Neural crest cell (in vitro differentiated cells): ENCODE measurements at places on chromosomes 5 and 9.
A peak's percentile ranks its signal among the peaks of the same experiment; 100 is the strongest.

- no peak for DNase-seq
These were observed 79.4 kb downstream of the PAM start for GRCh38 chr5:102834438-102834964.

DNA sequence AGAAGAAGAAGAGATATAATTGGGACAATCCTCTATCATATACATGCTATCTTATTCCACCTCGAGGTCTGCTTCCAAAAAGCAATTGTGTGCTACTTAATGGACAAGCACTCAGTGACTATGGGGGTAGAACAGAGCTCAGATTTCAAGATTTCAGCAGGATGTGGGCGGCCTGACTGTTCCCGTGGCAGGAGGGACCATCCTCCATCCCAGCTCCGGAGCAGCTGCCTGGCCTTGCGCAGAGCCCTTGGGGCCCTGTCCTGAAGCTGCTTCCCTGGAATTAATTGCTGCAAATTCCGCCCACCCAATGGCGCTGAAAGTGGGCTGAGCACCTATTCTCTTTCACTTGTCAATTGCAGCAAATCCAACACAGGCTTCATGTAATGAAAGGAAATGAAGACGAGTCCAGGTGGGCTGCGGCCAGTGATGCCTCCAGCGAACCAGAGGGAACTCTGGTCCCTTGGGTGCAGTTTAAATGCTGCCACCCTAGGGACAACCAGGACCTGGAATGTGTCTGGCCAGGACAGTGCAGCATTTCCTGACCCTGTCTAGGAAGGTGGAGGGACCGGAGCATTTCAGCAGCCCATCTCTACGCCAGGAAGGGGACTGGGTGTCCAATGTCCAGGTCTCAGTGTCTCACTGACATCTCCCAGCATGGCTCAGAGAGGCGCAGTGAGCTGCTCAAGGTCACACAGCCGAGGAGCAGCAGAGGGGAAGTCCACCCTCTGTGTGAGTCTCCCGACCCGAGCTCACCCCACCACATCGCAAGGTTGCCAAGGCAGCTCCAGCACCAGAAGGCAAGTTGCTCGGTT lies 50.5 kb upstream of the FCN1 start:
- no peak for DNase-seq

DNA sequence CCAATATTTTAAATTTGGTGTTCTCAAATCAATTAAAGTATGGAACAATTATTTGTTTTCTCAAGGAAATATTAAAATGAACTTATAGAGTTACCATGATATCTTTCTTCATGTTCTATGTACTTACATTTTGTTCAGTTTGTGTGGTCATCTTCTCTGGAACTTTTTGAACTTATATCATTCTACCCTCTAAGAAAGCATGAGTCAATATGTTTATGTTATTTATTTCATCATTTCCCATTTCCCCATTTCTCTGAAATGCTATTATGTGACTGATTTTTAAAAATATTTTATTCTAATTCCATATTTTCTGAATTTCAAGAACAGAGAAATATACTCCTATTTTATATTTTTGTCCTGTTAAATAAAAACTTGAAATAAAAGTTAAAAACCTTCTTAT lies 123.5 kb upstream of the ACOT12 start:
- DNase-seq, result no peak

- no peak for DNase-seq
These were observed 9.7 kb downstream of the ICE1 start for GRCh38 chr5:5432020-5432707.

- no peak for DNase-seq
These were observed 17.8 kb downstream of the SNX24 start for GRCh38 chr5:122863240-122863639.

- no peak for DNase-seq
These were observed 48.2 kb downstream of the OTP start for GRCh38 chr5:77590347-77590746.

- DNase-seq, result no peak
These were observed 23.0 kb downstream of the RNF145 start for GRCh38 chr5:159186319-159186718.

GRCh38 chr9:128892221-128892921 lies 10.4 kb downstream of the LRRC8A start:
- no peak for DNase-seq

- no peak for DNase-seq
These were observed 20.4 kb upstream of the UBLCP1 start for GRCh38 chr5:159242656-159243055.

DNA sequence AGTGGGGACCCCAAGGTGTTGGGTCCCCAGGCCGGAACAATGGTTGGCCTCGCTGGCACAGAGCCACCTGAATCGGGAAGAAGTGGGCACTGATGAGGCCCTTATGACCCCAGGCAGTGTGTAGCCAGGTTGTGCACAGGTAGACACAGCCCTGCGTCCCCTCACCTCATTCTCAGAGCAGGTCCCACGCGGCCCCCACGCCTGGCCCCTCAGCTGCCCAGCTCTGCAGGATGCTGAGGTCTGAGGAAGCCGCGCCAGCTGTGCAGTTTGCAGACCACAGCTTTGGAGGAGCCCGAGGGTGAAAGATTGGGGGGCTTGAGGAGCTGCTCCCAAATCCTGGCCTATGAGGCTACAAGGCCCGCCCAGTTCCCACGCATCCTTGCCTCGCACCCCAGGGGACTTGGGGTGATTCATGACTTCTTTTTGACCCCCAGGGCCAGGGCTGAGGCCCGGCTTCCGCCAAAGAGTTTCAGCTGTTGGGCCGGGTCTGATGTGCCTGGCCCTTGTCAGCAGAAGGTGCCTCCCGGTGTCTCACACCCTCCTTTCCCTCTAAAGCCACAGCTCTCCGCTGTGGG lies 87.8 kb upstream of the PHYKPL start:
- DNase-seq, result no peak

GRCh38 chr9:131272212-131272611 lies 4.1 kb downstream of the FAM78A start:
- DNase-seq, result no peak

GRCh38 chr5:172243302-172243701 lies 40.3 kb downstream of the UBTD2 start:
- no peak for DNase-seq

DNA sequence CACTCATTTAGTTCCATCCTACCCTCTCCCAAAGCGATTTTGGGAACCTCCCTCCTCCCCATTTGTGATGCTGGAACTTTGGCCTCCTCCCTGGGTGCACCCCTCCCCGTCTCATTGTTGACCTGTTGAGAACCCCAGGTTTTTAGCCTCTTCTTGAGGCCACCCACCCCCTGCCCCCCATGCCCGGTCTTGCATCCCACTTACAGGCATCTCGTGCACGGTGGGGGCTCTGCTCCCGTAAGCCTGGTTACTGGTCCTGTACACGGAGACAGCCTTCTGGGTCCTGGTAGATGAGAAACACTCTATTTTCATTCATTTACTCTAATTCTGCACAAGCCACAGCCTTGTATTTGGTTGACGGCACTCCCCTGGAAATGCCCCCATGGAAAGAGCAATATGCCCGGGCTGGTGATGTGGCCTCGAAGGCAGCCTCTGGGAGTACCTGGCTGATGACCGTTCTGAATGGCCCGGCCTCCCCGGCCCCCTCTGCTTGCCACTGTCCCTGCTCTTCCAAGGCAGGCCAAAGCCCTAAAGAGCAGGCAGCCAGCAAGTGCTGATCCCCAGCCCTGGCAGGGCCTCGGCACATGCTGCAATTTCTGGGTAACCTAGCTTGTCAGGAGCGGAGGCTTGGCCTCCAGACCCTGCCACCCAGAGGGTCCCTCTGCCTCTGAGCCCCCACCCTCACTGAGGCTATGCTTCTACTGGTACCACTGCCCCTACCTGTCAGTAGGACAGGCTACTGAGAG lies 1.9 kb upstream of the MRPS2 start:
- DNase-seq, result no peak

GRCh38 chr5:41408676-41409443 lies 101.5 kb downstream of the PLCXD3 start:
- no peak for DNase-seq

GRCh38 chr9:101458963-101459631 lies 23.5 kb upstream of the ALDOB start:
- peak; percentile 5 for DNase-seq

DNA sequence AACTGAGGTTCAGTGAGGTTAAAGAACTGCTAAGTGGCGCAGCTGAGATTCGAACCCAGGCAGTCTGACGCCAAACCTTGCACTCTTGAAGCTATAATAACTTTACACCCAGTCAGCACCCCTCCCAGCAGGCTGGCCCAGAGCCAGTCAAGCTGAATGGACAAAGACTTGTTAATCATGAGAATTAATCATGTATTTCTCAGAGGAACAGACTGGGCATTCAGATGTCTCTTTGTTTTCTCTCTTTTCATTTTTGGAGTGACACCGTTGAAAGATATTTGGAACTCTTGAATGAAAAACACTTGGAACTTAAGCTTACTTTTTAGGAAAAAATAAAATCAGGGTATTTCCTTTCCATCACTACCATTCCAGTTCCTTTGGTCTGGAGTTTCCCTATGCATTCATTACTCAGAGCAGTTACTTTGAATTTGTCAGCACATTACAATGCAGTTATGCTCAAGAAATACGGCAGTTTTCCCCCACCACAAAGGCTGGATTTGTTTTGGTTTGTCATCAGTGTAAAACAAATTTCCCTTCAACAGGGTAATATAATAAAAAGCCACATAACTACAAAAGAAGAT lies 22.6 kb upstream of the MAMDC2 start:
- no peak for DNase-seq

- no peak for DNase-seq
These were observed 31.2 kb upstream of the EXOC3 start for GRCh38 chr5:411728-412127.

- no peak for DNase-seq
These were observed 746 bp upstream of the NPM1 start for GRCh38 chr5:171386861-171387344.

GRCh38 chr5:7250611-7251010 lies 145.3 kb upstream of the ADCY2 start:
- DNase-seq, result no peak

- no peak for DNase-seq
These were observed 47.4 kb downstream of the ATPSCKMT start for GRCh38 chr5:10202089-10202910.

DNA sequence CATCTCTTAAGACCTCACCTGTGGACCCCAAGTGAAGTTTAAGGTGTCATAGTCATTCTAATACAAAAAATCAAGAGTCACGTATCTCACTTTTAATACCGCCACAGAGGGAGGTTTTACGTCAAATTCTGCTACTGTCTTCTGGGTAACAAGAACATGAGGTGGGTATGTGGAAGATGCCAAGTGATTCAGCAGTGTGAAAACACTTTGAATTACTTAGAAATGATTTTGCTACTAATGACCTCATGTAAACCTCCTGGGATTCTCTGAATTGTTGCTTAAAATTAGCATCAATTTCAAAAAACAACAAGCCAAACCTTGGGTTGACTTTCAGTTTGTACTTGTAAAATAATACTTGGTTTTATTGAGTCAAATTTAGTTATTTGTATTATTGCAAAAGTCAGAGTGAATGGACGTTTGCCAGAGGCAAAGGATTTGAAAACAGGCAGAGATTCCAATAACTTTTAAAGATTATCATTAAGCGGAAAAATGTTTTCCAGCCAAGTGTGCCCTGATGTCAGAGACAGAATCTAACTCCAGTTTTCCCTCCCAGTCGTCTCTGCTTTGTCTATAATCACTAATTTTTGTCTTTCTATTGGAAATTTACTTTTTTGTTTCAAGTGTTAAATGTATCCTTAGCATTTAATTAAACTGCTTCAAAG lies 8.8 kb downstream of the DMRT2 start:
- DNase-seq, result no peak

DNA sequence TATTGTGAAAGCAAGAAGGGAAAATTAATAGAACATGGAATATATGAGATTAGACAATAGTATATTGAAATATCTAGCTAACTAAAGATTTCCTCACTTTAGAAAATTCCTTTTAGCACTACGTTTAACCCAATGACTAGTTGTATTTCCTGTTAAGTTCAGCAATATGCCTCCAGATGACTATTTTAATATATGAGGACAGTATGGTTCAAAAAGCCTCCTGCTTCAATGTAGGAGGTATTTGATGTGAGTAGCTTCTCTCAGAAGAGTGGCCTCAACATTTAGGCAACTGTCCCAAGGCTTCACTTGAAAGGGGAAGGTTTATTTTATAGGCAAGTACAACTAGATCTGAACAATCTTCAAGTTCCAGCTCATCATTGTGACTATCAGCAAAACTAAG lies 2.0 kb upstream of the MEF2C start:
- no peak for DNase-seq

DNA sequence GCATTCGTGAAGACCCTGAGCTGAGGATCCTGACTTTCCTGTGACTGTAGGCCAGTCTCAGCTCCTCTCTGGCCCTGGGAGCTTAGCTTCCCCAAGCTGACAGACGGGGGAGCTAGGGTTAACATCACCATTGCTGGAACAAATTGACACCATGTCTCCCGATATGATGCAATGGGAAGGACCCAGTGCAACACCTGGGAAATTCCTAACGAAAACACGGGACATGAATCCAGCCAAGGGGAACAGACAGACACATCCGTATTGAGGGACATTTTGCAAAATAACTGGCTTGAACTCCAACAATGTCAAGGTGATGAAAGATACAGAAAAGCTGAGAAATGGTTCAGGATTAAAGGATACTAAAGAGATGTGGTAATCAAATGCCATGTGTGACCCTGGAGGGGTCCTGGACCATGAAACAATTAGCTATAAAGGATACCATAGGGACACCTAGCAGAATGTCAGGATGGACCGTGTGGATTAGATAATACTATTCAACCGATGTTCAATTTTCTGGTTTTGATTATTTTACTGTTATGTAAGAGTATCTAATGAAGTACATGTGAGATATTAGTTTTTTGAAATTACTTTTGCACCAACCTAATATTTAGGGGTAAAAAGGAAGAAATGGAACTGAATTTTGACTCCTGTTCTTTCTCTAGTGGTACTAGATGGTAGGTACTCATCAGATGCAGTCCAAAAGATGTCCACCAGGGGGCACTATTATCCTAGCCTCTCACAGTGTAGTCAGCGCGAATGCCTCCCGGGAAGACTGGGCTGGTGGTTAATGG lies 52.7 kb downstream of the NDST1 start:
- peak; percentile 98 for DNase-seq

GRCh38 chr5:13250464-13251291 lies 693.8 kb downstream of the DNAH5 start:
- DNase-seq, result no peak

DNA sequence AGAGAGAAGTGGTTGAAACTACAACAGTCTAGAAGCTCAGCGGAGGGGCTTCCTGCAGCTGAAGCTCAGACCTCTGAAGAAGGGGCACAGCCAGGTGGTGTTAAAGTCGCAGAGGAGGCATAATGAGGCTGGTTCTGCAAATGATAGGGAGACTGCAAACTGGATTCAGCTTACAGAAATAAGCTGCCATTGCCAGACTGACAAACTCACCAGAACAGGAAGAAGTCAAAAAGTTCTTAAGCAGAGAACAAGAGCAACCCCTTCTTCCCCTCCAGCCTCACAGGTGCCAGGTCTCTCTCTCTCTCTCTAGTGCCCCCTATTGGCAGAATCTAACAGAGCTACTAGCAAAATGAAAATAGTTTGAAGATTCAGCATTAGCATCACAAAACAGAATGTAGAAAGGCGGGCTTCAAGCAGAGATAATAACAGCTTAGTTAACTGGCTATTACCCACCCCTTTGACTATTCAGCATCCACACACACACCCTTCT lies 76.7 kb downstream of the GRAMD2B start:
- no peak for DNase-seq

GRCh38 chr5:31392061-31392460 lies 139.8 kb downstream of the DROSHA start:
- no peak for DNase-seq

GRCh38 chr9:106731910-106732309 lies 131.1 kb upstream of the ZNF462 start:
- DNase-seq, result no peak
